CD8-positive, alpha-beta T cell (primary cell): ENCODE measurements at places on chromosomes 11 and 22.

GRCh38 chr11:82398300-82398815, 335.3 kb downstream of the FAM181B start:
- no peak for DNase-seq

DNA sequence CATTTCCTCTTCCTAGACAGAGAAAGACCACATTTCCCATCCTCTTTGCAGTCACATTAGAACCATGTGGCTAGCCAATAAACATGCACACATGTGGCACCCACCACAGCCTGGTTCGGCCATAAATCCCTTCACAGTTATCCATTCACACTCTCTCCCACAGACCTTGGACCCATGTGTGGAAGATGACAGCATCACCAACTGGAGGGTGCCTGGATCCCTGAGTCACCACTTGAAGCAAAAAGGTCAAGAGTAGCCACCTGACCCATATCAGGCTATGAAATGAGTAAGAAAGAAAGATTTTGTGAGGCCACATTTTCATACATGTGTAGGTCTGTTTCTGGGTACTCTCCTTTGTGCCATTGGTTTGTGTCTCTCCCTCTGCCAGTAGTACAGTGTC, 9.0 kb upstream of the TMEM121B start:
- DNase-seq, result no peak

- DNase-seq, result no peak
Observed at GRCh38 chr11:134346976-134347350, 15.2 kb downstream of the GLB1L2 start.

GRCh38 chr11:87039371-87039770, 1.6 kb downstream of the TMEM135 start:
- no peak for DNase-seq

DNA sequence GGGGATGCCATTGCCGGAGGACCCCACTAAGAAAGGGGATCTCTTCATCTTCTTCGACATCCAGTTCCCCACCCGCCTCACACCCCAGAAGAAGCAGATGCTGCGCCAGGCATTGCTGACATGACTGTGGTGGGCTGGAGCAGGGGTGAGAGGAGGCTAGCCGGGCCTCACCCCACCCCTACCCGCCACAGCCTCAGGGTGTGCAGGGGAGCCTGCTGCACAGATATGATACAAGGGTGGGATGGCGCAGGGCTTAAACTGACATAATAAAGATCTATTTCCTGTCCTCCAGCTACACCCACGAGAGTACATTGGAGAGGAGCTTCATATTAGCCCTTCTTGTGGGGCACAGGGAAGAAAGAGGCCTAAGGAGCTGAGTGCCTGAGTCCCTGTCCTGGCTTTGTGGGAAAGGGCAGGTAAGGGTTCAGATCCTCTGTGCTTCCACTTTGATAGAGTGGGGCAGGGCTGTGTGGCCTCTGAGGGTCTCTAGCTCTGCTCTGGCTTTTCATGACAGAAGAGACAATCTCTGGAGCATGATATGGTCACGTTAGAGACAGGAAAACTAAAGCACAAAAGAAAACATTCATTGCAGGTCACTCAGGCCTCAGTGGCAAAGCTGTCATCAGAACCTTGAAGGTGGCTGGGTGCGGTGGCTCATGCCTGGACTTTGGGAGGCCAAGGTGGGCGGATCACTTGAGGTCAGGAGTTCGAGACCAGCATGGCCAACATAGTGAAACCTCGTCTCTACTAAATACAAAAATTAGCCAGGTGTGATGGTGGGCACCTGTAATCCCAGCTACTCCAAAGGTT, 12.4 kb downstream of the UCP2 start:
- DNase-seq, result peak; percentile 36

GRCh38 chr22:40473703-40474102, 103.3 kb downstream of the SGSM3 start:
- DNase-seq, result no peak

DNA sequence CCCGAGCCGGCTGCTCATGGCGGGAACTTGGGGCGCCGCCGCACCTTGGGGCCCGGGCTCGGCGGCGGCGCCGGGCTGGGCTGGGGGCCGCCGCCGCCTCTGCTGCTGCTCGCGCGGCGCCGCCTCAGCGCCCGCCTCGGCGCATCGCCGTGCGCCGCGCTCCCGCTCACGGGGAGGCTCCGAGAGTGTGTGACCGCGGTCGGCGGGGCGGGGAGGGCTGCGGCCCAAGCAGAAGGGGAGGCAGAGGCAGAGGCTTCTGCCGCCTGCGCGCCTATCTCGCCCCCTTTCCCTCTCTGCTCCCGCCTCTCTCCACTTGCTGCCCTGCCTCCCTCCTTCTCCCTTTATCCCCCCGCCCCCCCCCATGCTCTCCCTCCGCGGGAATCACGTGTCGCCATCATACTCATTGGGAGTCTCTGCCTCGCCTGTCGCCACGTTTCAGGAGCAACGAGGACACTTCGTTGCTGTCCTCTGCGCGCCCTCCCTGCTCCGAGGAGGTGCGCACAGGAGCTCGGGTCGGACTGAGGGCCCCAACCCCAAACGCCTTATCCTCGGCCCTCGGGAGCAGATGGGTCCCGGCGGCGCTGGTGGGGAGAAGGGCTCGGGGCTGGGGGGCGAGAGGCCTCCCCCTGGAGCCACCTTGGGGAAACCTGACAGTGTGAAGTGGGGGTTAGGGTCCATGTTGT, at the start of gene GUCY1A2:
TSS of gene GUCY1A2 (minus strand) at position 258 of the 683 bp plus-strand sequence. CDS start 421 bp downstream, outside the sequence.
- no peak for DNase-seq

DNA sequence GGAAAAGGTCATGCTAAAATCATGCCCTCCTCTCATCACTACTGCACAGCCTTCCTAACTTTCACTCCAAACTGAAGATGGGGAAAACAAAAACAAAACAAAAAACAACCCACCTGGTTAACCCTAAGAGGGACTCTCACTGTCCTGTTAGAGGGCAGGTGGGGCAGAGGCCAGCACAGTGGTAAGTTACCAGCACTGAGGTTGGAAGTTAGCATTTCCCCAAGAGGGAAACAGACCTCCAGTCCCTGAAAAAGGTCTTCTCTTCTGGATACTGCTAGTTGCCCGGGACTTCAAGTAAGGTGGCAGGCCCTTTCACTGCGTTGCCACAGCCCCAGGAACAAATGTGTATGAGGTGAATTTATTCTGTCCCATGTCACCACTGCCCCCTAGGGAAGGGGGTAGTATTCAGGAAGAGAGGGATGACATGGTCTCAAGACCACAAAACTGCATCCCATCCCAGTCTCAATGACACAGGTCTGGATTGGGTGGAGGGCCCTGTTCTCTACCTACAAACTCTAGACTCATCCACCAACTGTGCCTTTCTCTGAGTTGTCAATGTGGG, 792 bp upstream of the ADAMTS8 start:
- no peak for DNase-seq

GRCh38 chr22:23609983-23610781, 21.9 kb downstream of the DRICH1 start:
- no peak for DNase-seq

GRCh38 chr22:40412441-40412840, 42.0 kb downstream of the SGSM3 start:
- no peak for DNase-seq

DNA sequence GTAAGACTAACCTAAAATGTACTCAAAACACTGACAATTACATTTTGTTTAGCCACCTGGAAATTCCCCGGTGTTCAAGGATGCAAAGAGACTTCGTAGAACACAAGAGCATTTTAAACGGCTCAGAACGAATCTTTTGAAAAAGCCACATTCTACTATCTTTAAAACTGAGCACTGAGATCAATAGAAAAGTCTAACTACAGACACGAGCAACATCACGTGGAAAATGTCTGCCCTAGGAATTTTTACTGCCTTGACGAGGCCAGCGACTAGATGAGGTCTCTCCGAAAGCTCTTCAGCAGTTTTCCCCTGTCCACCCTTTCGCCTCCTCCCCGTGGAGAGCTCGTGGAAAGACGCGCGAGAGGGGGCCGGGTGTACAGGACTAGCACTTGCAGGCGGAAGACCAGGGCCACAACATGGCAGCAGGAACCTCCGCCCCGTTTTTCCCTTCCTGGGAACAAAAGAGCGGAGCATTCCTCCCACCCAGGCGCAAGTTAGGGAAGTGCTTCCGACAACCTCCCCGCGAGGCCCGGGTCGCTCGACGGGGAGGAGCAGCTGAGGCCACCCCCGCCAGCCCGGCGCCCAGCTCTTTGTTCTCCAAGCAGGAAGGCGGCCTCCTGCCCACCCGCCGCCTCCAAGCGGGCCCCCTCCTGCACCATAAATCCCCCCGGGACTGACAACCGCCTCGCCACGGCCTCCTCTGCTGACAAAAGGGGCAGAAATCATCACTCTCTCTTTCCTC, 1.1 kb downstream of the EIF4G2 start:
- DNase-seq, result peak; percentile 51
